ENCODE measurements at places on chromosomes 12 and 14.

DNA sequence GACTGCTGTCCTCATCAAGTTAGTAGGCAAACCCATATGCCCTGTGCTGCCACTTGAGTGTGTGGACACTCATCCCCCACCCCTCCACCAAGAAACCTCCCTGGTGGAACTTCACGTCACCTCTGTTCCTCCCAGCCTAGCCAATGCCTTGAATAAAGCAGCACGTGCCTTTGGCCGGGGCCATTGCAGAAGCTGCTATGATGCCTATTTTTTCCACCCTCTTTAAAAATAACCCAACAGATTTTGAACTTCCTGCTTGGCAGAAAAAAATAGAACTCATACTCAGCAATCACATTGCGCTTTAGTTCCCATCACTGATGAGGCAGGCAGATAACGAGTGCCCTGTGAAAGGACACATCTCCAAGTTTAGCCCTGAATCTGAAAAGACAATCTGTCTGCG, 23.1 kb upstream of the PWP1 start:
- no peak for DNase-seq

DNA sequence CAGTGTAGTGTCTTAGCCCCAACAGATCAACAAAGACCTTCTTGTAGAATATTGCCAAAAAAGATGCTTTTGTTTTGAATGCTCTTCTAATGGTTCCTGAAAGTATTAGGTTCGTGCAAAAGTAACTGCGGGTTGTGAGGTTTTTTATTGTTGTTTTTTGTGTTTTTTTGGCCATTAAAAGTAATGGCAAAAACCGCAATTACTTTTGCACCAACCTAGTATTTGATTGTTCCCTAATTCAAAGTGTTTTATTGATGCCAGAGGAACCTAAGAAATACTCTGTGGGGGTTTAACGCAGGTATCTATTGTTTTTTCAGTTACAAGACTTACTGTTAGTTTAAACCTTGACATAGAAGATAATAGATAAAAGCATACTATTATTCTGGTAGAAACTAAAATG, 150.8 kb upstream of the DAAM1 start:
- DNase-seq: no peak

DNA sequence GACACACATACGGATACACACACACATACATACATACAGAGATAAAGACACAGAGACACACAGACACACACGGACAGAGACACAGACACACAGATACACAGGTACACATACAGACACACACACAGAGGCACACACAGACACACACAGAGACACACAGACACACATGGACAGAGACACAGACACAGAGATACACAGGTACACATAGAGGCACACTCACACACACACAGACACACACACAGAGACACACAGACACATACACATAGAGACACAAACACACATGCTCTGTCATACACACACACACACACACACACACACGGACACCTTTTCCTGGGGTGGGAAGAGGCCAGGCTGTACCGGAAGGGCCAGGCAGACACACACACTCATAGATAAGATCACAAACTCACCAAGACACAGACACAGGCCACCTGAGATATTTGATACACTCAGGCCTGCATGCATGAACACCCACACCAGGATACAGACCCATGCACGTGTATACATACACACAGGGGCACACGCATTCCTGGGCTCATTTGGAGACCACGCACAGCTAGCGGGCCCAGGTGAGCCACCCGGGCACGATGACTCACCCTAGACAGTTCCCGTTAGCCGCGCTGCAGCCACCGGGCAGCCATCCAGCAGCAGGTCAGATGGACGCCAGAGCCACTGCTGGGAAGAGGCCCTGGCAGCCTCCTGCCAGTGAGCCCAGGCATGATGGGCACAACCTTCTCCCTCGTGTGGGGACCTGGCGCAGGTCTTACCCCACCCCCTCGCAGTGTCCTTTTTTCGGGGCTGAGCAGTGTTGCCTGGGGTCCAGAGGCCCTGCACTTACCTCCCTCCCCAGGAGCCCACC, 1.8 kb upstream of the AHNAK2 start:
- no peak for DNase-seq

GRCh38 chr14:55254581-55254980, 16.6 kb upstream of the FBXO34 start:
- DNase-seq: no peak

- peak; percentile 10 for DNase-seq
Observed at GRCh38 chr14:106551265-106551664, 1024.9 kb downstream of the TMEM121 start.

GRCh38 chr12:93370947-93371346, 6.8 kb upstream of the NUDT4 start:
- no peak for DNase-seq

GRCh38 chr12:24012528-24012927, 63.1 kb upstream of the SOX5 start:
- no peak for DNase-seq

- DNase-seq: no peak
Observed at GRCh38 chr14:34453226-34453625, 8.8 kb downstream of the SPTSSA start.

GRCh38 chr14:37848985-37849621, 253.7 kb downstream of the TTC6 start:
- DNase-seq: no peak

DNA sequence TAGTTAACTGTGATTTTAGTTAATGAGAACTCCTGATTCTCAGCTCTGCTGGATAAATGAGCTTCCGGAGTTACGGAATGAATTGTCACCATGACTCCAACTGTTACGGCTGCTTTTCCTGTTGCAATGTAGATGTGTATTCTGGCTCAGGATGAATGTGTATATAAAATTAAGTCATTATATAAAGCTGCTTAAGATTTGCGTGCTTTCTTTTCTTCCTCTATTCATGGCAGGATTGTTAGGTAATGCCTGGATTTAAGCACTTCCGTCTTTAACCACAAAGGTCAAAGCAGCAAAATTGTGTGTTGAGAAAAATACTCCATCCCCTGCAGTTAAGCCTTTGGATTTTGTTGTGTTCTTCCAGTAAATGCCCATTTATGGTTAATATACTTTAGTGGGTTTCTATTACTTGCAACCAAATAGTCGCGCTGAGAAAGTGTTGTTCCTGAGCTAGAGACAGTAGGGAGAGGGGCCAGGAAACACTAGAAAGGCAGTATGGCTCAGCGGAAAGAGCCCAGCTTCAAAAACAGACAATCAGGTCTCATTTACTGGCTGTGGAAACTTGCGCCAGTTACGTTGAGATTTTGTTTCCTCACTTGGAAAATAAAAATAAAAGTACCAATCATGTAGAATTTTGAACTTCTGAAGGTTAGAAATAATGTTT, 9.4 kb upstream of the CCDC175 start:
- DNase-seq: peak; percentile 13

DNA sequence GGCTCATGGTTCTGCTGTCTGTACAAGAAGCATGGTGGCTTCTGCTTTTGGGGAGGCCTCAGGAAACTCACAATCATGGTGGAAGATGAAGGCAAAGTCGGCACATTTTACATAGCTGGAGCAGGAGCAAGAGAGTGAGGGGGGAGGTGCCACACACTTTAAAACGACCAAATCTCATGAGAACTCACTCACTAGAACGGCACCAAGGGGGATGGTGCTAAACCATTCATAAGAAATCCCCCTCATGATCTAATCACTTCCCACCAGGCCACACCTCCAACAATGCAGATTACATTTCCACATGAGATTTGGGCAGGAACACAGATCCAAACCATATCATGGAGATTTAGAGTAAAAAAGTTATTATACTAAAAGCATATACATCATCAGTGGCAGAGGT, 13.6 kb upstream of the LEMD3 start:
- no peak for DNase-seq

DNA sequence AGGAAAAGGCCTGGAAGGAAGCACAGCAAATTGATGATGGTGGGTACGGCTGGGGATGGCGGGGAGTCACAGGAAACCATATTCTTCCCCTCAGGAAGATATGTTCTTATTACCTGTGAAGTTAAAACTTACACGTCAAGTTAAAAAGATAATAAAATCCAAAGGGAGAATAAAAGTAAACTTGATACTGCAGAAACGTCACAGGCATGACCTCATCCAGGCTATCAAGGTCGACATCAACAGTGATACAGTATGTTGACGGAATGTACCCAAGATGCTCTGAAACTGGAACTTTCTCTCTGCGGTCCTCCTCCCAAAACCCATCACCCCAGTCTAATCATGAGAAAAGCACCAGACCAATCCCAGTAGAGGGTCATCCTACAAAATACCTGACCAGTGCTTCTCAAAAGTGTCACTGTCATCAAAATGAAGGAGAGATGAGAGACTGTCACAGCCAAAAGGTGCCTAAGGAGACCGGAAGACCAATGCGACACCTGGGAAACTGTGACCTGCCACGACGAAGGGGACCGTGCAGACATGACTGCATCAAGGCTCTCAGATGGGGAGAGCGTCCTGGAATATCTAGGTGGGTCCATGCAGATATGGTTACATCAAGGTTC, 74.6 kb downstream of the SCARB1 start:
- no peak for DNase-seq

DNA sequence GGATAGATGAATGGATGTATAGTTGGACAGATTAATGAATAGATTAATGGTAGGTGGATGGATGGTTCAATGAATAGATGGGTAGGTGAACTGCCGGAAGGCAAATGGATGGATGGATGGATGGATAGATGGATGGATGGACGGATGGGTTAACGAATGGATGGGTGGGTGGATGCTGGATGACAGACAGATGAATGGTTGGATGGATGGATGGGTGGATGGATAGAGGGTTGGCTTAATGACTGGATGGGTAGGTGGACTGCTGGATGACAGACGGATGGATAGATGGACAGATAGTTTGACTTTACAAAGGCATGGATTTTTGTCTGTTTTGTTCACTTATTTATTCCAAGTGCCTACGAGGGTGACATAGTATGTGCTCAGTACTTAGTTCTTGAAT, 64.4 kb downstream of the WSCD2 start:
- no peak for DNase-seq

- no peak for DNase-seq
Observed at GRCh38 chr12:49985981-49986380, 13.2 kb downstream of the AQP6 start.
